ENCODE measurements at places on chromosomes 11 and 22.

DNA sequence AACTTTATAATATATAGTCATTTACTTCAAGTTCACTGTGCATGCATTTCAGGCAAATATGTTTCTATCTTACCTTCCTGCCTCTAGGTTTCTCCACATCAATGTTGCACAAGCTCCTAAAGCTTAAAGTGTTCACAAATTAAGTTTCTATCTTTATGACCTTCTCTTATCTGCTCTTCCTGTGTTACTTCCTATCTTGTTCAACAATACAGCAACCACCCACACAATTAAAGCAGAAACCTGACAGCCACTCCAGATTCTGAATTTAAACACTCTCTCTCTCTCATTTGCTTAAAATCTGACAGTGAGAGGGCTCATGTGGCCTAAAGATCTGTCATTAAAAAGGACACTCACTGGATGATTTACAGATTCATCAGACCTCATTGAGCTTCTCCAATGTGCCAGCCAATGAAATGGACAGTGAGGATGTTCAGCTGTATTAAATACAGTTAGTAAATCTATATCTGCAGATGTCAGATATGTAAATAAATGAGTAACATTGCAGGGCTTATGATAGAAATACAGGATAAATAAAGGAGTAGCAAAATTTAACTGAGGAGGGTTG is 10.9 kb downstream of the PDGFD start:
- no peak for DNase-seq

GRCh38 chr11:27475622-27476021 is 3.0 kb upstream of the LGR4 start:
- no peak for DNase-seq

DNA sequence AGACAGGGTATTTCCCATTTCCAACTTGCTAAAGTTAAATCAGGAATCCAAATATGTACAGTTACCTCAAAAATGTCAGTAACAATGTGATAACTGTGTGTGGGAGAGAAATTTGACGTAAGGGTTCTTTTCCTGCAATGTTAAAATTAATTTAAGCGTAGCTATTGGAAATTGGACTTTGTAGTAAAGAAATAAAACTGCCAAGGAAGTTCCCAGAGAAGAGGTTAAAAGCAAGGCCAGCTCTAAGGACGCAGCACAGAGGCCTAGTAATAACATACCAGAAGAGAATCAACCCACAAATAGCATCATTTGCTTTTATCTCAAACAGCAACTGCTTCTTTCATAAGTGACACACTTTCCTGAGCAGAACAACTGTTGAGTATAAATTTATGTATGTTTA is 36.8 kb upstream of the GRIA4 start:
- no peak for DNase-seq

DNA sequence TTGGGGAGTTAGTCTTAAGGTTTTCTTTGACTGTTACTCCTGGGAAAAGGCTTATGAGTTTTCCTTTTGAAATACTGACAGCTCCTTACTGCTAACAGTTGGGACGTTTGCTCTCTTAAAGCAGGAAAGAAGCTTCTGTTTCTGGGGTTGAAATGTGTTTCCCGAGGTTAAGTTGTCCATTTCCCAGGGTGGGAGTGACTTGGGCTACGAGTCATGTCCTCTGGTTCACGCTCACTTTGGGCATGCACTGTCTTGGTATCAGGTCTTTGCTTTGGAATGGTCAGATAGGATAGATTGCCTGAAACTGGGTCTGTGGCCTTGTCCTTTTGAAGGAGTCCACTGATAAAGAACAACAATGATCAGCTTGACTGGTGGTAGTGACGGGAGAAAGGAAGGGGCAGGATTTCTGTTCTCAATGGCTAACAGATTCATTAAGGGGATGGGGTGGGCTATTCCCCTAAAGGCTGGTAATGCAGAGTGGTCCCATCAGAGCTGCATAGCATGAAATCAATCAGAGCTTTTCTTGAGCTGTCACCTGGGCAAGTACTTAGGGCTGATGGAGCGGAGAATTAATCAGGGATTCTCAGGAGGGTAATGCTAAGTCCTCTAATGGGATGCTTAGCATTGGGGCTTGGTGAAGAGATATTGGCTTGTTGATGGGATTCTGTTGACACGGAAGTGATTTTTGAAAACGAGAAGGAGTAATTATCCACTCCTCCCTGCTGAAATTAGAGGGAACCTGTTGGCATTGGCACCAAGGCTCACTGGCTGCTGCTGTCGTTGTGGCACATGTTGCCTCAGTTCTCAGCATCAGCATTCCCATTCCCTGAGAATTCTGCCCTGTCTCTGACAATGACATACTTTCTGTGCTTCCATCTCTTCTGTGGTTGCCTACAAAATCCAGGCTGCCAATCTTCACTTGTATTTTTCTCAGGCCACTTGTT is 81.6 kb downstream of the TEAD1 start:
- DNase-seq = no peak

DNA sequence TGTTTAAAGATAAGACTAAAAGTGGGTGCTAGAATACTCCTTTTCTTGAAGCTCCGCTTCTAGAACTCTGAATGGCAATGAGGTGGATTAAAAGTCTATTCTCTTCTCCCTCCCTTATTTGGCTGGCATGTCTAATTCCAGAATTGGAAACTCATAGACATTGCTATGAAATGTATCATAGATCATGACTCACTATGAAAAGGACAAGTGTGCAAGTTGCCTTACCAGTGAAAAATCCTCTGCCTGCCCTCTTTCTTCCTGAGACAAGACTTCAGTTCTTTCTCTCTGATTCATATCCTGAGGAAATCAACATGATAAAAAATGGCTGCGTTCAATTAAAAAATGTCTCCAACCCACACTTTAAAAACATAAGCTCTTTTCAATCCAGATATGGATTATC is 73.2 kb upstream of the BLID start:
- DNase-seq = peak; percentile 90

DNA sequence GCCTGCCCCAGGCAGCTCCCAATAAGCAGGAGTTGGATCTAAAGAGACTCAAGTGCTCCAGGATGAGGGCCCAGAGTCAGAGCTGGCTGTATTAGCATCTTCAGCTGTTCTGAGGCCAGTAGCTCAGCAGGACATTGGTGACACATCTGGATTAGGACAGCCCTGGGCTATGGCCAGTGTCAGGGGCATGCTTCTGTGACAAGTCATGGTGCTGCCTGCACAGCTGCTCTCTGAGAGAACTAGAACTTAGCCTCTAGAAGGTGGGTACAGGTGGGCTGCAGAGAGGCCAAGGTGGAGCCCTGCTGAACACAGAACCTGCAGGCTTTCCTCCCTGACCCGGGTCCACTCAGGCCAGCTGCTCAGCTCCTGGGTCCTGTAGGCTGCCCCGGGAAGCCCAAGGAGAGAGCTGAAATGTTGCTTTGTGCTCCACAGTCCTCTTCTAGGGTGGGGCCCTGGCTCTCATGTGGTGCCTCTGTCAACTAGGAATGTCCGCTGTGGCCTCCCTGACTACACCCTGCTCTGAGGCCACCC is 426.9 kb downstream of the SOX6 start:
- no peak for DNase-seq

- DNase-seq = no peak
Measured at GRCh38 chr11:76250520-76251225, 44.4 kb upstream of the WNT11 start.

GRCh38 chr11:66293777-66294625 is 2.3 kb downstream of the TMEM151A start:
- no peak for DNase-seq

DNA sequence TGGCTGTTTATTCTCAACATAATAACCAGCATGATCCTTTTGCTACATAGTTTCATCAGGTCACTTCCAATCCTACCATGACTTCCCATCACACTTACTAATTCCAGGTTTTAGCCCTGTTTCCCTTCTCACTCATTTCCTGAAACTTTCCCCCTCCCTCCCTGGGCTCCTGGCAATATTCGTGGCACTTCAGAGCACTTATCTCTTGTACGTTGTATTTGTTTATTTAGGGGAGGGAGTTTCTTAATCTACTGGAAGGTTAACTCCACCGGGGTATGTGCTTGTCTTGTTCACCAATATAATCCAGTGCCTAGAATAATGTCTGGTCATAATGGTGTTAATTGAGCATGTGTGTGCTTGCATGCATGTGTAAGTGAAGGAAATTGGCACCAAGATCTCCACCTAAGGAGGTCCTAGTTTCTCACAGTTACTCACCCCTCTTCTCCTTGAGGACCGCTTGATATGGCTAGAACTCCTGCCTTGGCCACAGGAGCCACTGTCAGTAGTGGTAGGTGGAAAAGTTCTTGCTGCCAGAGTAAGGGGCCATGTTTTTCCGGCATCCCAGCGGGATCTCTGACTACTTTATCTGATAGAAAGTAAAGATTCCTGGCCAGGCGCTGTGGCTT is 11.7 kb downstream of the EIF3L start:
- no peak for DNase-seq

- no peak for DNase-seq
Measured at GRCh38 chr11:110529043-110529442, 99.3 kb downstream of the FDX1 start.

- DNase-seq = no peak
Measured at GRCh38 chr11:20159466-20160381, 551 bp downstream of the DBX1 start.

GRCh38 chr22:39024519-39025308 is 3.8 kb downstream of the APOBEC3D start:
- no peak for DNase-seq
